ENCODE measurements at places on chromosomes 12 and 14. TPM values are rescaled to one million over a fixed set of nuclear protein-coding genes. Genes with fewer than 3 reads are reported as not detected.

DNA sequence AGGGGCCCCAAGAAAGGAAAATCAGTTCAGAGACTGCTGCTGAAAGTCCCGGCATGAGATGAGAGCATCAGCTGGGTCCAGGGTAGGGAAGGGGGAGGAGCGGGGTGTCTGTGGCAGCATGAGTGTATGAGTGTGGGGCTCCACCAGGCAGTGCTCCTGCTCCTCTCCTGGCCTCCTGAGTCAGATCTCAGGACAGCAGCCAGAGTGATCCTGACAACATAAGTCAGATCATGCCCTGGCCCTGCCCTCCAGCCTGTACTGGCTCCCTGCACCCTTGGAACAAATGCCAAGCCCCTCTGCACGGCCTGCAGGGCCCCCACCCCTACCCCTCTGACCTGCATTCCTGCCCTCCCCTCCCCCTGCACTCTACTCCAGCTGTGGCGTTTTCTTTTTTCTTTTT, 24.2 kb upstream of the LRP1-AS start:
- DNase-seq, result no peak

DNA sequence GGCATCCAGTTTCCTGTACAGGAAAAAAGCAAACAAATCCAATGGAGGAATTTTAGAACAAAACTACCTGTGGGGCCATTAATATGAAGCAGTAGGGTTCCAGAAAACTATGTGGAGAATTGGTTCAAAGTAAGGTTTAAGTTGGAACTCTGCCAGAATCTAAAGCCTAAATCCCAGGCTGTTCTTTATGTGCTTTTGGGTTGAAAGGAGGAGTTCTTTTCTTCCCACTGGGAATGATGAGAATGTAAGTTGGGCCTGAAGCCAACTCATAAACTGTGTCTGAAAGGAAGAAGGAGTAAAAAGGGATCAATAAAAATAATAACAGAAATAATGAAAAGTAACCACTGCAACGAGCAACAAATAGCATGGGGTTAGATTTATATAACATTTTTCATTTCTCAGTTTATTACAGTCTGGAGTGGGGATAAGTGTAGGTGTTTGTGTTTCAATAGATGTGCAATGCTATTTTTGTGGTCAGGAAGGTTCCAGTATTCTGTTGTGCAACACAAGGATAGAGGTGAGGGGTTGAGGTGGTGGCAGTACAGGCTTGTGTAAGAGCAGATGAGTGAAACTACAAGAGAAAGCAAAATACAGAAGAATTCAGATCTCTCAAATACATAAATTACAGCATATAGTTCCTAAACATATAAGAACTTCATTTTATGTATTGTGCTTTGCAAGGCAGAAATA, 373.6 kb downstream of the EMP1 start:
- no peak for DNase-seq

GRCh38 chr14:91383439-91383838, 34.2 kb downstream of the CCDC88C start:
- DNase-seq, result no peak

The LYZ gene
- 3.6 TPM for total RNA-seq

The NR2C1 gene
- total RNA-seq, result 70.2 TPM

The PCBP2 gene
- total RNA-seq, result 1,084 TPM

- DNase-seq, result no peak
Measured at GRCh38 chr12:124916374-124917134, 2.1 kb upstream of the UBC start.

The POLE2 gene
- total RNA-seq, result 6.7 TPM

The DBX2 gene
- not detected for total RNA-seq

The FAIM2 gene
- total RNA-seq, result not detected

DNA sequence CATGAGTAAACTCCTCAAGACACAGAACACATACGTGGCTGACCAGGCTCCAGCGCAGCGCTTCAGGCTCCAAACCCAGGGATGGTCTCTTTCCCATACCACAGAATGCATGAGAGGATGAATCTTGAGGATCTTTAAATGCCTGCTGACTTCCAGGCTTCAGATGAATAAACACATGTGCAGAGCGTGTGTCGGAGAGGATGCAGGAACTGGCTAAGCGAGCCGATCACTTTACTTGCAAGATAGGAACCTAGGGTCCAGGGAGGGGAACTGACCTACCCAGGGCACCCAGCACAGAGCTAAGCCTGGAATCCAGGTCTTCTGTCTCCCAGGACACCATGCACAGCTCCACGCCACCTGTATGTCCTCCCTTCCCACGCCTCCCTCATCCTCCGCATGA, 209.8 kb downstream of the BCL11B start:
- no peak for DNase-seq

Data from endothelial cell (in vitro differentiated cells).